ENCODE measurements at places on chromosomes 2 and 18.

DNA sequence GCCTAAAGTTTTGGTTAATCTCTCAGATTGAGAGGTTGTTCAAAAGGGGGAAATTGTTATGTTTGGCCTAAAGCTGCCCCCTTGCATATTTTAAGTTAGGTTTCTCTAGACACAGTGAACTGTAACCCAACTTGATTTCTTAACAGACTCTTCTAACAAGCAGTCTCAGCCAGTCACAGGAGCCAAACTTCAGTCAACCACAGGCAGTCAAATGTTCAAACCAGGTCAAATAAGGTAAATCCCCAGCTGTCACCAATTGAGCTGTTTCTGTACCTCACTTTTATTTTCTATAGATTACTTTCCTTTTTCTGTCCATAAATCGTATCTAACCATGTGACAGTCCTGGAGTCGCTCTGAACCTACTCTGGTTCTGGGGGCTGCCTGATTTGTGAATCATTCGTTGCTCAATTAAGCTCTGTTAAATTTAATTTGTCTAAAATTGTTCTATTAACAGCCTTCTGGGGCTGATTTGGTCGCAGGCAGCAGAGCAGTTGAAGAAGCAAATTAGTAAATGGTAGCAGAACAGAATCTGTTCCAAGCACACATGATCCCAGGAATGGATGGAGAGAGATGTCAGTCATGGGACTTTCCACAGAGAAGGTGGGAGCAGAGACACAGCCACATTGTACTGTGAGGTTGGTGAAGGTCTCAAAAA, 16.4 kb upstream of the NFU1 start:
- DNase-seq: no peak

GRCh38 chr18:703213-703967, 9.0 kb downstream of the ENOSF1 start:
- DNase-seq: peak; percentile 87

- no peak for DNase-seq
Measured at GRCh38 chr18:31070206-31070605, 27.7 kb upstream of the DSC3 start.

- no peak for DNase-seq
Measured at GRCh38 chr2:239870276-239870675, 154.9 kb downstream of the NDUFA10 start.

DNA sequence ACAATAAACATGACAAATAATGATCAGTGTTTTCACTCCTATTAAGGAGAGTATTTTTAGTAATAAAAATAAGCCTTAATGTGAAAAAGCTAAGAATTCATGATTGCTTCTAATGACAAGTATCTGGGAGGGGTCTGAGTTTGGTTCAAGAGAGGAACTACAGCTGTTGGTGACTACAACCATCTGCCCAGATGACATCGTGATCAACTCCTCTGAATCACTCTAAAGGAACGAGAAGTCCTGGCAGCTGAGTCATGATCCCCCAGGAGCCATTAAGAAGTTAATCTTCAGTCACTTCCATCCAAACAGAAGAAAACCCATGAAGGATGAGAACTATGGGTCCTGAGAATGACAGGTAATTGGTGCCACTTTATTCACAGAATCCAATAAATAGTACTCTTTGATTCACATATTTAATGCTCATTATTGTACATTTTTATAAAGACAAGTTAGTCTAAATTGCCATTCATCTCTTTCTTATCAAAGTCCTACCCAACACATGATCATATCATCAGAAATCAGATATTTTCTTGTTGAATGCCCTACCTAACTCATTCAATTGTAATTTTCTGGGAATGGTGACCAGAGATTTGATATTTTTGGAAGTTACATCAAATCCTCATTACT, 6.8 kb downstream of the TFPI start:
- peak; percentile 97 for DNase-seq

- DNase-seq: no peak
Measured at GRCh38 chr2:240293557-240294461, 141.7 kb upstream of the GPC1 start.

GRCh38 chr2:82913566-82913965, 1545.5 kb downstream of the SUCLG1 start:
- peak; percentile 24 for DNase-seq

DNA sequence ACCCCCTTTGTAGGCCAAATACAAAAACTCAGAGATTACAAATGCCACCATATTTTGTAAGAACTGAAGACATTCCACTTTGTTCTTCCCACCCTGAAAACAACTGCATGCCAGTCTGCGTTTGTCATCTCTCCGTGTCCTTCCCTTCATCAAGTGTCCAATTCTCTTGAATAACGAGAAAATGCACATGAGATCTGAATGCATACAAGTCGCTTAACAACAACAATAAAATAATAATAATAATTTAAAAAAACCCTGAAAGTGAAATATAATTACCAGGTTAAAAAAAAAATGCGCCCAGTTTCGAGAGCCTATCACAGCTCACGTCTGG, 2.0 kb upstream of the SETBP1 start:
- no peak for DNase-seq

GRCh38 chr2:64841461-64841860, 147.7 kb upstream of the SLC1A4 start:
- DNase-seq: no peak

GRCh38 chr2:207334624-207335371, 169.1 kb upstream of the KLF7 start:
- DNase-seq: peak; percentile 98

- no peak for DNase-seq
Measured at GRCh38 chr2:172046080-172046678, 39.1 kb upstream of the DLX1 start.
